ENCODE measurements at places on chromosomes 11 and 22. TPM values are rescaled to one million over a fixed set of nuclear protein-coding genes. Genes with fewer than 3 reads are reported as not detected.

DNA sequence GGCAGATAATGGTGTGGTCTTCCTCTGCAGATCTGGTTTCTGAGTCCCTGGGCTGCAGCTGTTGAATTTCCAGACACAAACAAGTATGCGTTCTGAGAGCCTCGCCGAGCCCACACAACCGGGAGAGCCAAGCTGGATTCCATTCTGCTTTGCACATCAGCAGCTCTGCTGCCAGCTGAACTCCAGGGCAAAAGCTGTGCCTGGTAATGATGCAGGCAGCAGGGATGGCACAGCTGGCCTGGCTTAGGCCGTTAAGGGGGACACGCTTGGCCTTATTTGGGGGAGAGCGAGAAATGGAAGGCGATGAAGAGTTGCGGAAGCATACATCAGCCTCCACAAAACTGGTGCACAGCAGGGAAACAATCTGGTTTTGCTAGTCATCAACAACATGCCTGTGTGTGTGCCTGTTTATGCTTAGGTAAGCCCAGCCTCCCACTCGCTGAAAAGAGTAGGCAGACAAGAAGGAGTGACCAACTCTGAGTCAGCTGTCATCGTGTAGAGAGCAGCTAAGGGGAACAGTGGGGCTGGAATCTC lies 25.1 kb downstream of the ADAMTS8 start:
- no peak for DNase-seq
- H3K4me1 ChIP-seq: peaks cover 11% of the 10 kb centered on the region
- H3K27me3 ChIP-seq: peaks cover 8% of the 10 kb centered on the region
- H3K4me3 ChIP-seq: no peak overlapping the region

- no peaks in the 10 kb centered on the region for H3K27me3 ChIP-seq
- no peak for DNase-seq
- peaks cover 27% of the 10 kb centered on the region for H3K36me3 ChIP-seq
- no peak overlapping the region for H3K27ac ChIP-seq
- H3K4me1 ChIP-seq: no peaks in the 10 kb centered on the region
- H3K4me3 ChIP-seq: no peak overlapping the region
Measured at GRCh38 chr11:13701506-13701905, 33.0 kb downstream of the FAR1 start.

GRCh38 chr11:61700212-61700611 lies 20.0 kb downstream of the DAGLA start:
- no peaks in the 10 kb centered on the region for H3K36me3 ChIP-seq
- peaks cover 6% of the 10 kb centered on the region for H3K27me3 ChIP-seq
- H3K4me1 ChIP-seq: peaks cover 41% of the 10 kb centered on the region
- H3K27ac ChIP-seq: no peak overlapping the region
- H3K4me3 ChIP-seq: no peak overlapping the region

DNA sequence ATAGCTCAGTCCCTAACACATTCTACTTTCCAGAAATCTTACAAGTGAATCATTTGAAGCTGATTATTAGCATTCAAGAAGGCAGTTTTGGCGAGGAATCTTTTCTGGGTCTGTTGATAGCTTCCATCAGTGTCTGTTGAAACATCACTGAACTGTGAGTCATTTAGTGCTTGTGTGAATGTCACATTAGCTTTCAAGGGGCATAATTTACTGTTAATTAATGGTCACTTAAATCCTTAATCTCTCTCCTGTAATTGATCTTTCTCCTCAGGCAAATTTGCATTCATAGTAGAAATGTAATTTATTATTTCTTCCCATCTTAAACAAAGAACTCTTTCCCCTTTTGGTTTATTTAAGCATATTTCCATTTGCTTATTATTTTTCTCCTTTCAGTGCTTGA lies 2.6 kb downstream of the HTR3B start:
- no peak overlapping the region for H3K4me3 ChIP-seq
- H3K27ac ChIP-seq: no peak overlapping the region
- no peak for DNase-seq
- no peaks in the 10 kb centered on the region for H3K4me1 ChIP-seq
- H3K27me3 ChIP-seq: peaks cover 38% of the 10 kb centered on the region

DNA sequence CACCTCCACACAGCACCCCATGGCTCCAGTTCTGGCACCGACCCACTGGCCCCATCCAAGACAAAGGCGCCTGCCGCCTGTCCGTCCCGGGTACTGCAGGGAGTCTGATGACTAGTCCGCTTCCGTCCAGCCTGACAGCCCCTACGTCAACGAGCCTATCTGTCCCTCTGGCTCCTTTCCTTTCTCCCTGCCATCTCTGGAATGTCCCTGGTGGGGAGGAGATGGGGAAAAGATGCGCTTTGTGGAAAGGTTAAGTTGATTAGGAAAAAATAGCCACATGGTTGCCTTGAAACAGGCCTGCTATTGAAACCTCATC lies 10.4 kb downstream of the PDGFB start:
- no peak for DNase-seq
- H3K27ac ChIP-seq: no peak overlapping the region
- no peaks in the 10 kb centered on the region for H3K36me3 ChIP-seq
- peaks cover 59% of the 10 kb centered on the region for H3K27me3 ChIP-seq
- H3K4me1 ChIP-seq: peaks cover 23% of the 10 kb centered on the region

DNA sequence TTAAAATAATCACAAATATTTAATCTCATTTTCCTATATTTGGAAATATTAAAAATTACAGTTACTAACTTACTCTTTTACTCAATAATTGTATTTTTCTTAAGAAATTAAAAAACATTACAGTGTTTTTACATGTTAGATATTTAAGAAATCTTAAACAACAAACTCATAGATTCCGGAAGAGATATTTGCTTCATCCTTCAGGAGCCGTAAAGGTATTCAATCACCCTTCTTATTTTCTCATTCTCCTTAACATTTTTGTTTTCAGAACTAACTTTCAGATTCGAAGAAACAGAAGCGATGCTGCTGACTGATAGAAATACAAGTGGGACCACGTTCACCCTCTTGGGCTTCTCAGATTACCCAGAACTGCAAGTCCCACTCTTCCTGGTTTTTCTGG lies at the start of gene OR5D18:
Gene OR5D18, plus strand, starts transcription at position 301 of the 400 bp plus-strand sequence. Its CDS starts 0 bp downstream, at position 301.
- DNase-seq: no peak
- H3K27ac ChIP-seq: no peak within 1 kb of the TSS
- H3K27me3 ChIP-seq: no peaks in the 10 kb centered on the region
- no peaks in the 10 kb centered on the region for H3K36me3 ChIP-seq
- H3K4me3 ChIP-seq: no peak within 1 kb of the TSS

- peaks cover 26% of the 10 kb centered on the region for H3K4me1 ChIP-seq
- H3K27me3 ChIP-seq: no peaks in the 10 kb centered on the region
- peaks cover 33% of the 10 kb centered on the region for H3K36me3 ChIP-seq
- no peak overlapping the region for H3K4me3 ChIP-seq
Measured at GRCh38 chr11:10490398-10491241, 35.6 kb downstream of the AMPD3 start.

DNA sequence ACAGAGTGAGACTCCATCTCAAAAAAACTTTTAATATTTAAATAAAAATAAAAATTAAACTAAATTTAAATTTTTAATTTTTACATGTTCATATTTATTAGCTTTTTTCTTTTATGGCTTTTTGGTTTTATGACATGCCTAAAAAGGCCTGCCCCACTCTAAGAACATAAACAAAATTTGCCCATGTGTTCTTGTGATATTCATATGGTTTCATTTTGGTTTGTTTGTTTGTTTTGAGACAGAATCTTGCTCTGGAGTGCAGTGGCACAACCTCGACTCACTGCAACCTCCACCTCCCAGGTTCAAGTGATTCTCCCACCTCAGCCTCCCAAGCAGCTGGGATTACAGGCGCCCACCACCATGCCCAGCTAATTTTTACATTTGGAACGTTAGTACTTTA lies 27.7 kb downstream of the SUSD2 start:
- H3K27ac ChIP-seq: no peak overlapping the region
- no peaks in the 10 kb centered on the region for H3K36me3 ChIP-seq
- H3K27me3 ChIP-seq: peaks cover 4% of the 10 kb centered on the region

OR8D1 gene
- total RNA-seq: not detected

EIF1AD gene
- 70.7 TPM for total RNA-seq

Measured in activated T-helper 1 cell treated with anti-CD3 and anti-CD28 coated beads, Interleukin-12 subunit alpha, Interleukin-12 subunit beta, Interleukin-2, Interleukin-4 antibody, amounts not matched to agents 30 ng/mL and 10 ng/mL and 1 ng/mL, durations not matched to agents 14 hours and 24 hours and 36 hours (primary cell).